Activated naive CD4-positive, alpha-beta T cell treated with Interleukin-2 at 50 U/mL for 16 hours (primary cell): ENCODE measurements at places on chromosomes 6 and 20.

- DNase-seq = no peak
Observed at GRCh38 chr6:82237013-82237412, 10.5 kb downstream of the IBTK start.

DNA sequence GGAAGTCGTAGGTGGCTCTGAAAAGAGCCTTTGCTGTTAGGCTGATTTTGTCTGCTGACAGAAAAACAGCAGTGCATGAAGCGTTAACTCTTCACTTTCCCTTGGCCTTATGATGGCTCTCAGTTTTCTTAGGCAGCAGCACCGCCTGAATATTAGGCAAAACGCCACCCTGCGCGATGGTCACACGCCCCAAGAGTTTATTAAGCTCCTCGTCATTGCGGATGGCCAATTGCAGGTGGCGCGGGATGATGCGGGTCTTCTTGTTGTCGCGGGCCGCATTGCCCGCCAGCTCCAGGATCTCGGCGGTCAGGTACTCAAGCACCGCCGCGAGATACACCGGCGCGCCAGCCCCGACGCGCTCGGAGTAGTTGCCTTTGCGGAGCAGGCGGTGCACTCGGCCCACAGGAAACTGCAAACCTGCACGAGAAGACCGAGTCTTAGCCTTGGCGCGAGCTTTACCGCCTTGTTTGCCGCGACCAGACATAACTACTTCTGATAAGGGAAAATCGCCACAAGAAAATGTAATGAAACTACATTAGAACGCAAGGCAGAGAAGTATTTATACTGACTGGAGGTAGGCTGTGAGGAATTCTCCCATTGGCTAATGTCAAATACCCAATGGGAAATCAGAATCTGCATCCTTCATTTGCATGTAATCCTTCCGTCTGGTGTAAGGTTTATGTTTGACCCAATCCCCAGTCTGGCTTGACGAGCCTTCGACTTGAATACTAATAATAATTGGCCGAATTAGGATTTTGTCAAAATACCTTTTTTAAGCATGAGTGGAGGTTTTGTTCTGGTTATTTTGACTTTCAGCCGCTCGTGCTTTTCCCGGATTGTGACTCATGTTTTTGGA lies 53.9 kb upstream of the HFE start:
- peak; percentile 62 for DNase-seq

- DNase-seq = no peak
Observed at GRCh38 chr6:112270756-112271155, 16.4 kb upstream of the LAMA4 start.

DNA sequence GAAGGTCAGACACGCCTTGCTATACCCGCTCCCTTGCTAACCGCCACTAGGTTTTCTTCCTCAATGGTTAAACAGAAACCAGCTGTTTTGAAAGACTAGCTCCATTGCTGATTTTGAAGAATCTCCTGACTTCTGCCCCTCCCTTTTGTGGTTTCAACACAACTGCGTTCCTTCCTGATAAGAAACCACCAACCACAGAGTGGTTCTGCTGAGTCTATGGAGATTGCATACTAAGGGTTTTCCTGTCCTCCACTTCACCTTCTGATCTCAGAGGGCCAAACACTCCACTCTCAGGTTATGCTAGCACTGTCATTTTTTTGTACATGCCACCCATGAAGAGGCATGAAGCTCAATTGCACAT lies 207.9 kb downstream of the MYLK4 start:
- DNase-seq = peak; percentile 13

GRCh38 chr6:139824864-139825263 lies 450.4 kb upstream of the CITED2 start:
- DNase-seq = no peak

GRCh38 chr6:28380381-28380780 lies 19.2 kb downstream of the ZSCAN12 start:
- DNase-seq = no peak

DNA sequence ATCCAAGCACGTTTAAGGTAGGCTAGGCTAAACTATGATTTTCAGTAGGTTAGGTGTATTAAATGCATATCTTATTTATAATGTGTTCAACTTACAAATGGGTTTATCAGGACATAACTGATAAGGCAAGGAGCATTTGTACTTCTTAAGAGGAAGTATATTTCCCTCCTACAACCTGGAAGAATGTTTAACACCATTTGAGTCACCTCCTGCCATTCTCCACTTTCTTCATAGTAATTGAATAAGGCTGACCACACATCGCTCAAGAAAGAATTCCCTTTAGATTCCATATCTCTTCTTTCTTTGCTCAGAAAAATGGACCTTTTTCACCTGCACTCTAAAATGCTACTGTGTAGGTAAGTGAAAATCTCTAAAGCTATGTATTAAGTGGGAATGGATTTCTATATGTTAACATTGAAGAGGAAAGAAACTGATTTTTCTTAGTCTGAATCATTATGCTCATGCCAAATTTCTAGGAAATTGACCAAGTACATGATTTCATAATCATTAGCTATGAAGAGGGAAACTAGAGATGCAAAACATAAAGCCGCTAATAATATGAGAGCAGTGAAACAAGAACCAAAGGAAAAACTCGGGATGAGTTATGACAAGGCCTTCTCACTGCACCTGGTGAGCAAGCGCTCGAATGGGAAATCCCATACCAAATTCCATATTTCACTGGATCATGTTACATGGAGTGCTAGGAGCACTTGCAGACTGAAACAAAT lies 210.4 kb downstream of the ALDH8A1 start:
- DNase-seq = no peak

DNA sequence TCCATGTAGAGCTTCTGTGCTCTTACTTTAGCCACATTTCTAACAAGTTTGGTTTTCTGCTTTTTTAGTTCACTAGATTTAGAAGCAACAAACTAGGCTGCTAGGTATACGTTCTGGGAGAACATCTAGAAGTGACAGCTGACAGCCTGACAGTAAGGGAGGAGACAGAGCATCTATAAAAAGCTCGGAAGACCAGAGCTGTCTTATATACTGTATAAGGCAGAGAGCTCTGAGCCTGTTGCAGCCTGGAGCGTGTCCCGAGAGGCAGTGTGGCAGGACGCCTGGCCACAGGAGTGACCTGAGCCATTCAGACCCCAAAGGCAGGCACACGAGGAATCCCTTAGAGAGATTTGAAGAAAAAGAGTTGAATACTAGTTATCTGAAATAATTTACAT lies 24.6 kb downstream of the PPP1R14C start:
- no peak for DNase-seq

DNA sequence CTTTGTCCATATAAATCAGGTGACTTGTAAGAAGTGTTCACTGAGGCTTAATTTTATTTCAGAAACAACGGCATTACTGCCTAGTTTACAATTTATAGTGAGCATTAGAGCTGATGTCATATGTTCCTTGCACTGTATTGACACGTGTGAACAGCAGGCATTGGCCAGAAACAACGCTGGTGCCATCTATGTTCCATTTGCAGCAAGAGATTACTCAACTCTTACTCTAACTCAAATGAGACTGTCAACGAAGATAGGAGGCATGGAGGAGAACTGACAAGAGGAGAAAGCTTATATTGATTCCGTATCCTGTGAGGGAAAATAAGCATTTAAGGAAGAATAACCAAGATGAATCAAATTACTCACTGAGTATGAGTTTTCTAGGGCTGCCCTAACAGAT lies 48.4 kb downstream of the MTFR2 start:
- no peak for DNase-seq

DNA sequence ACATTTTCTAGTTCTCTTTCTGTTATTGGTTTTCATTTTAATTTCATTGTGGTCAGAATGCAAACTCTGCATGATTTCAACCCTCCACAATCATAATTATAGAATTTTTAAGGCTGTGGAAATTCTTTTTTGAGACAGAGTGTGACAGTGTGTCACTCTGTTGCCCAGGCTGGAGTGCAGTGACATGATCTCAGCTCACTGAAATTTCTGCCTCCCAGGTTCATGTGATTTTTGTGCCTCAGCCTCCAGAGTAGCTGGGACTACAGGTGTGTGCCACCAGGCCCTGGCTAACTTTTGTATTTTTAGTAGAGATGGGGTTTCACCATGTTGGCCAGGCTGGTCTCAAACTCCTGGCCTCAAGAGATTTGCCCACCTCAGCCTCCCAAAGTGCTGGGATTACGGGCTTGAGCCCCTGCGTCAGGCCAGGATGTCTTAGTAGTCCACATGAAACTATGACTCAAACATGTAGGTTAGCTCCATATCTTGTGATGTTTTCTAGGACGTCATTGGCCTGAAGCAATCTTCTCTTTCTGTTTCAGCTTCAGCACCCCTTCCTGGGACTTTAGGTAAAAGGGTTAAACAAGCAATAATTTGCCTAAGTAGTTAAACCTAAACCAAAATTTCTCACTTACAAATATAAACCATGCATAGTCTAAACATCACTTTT lies 47.4 kb upstream of the SAMD3 start:
- no peak for DNase-seq

- no peak for DNase-seq
Observed at GRCh38 chr6:33695451-33695887, 16.0 kb downstream of the UQCC2 start.

DNA sequence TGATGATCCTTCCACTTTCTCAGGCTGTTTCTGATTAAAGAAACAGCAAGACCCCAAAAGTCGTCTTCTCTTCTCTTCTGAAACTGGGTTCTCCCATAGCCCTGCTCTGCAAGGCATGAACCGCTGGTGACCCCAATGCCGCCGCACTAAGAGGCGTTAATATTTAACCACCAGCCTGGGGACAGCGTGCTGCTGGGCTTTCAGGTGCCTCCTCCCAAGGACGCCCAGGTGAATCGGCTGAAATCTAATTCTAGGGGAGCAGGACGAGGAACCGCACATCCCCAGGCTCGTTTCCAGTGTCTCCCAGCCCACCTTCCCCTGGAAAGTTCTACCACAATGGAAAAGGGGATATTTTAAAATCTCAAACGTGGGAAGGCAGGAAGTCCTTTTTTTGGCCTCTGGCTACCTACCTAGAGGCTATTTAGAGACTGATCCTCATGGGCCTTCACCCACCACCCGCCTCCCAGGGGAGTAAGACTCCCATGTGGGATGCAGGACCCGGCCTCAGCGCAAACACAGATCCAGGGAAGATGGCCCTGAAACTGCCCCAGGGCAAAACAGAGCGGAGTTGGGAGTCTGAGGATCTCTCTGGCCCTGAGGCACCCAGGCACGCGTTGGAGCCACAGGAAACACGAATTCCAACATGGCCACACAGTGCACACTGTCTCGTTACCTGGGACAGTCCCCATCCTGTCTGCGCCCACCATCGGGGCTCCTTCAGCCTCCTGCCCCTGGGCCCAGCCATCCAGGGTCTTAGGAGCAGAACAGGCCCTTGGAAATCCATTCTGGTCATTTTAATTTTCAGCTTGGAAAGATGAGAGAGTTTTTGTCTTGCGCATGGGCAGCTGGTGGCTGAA lies 56.2 kb downstream of the BMP7 start:
- DNase-seq = no peak
